Kasumi-1 (cell line): ENCODE measurements at places on chromosomes 4 and X.

DNA sequence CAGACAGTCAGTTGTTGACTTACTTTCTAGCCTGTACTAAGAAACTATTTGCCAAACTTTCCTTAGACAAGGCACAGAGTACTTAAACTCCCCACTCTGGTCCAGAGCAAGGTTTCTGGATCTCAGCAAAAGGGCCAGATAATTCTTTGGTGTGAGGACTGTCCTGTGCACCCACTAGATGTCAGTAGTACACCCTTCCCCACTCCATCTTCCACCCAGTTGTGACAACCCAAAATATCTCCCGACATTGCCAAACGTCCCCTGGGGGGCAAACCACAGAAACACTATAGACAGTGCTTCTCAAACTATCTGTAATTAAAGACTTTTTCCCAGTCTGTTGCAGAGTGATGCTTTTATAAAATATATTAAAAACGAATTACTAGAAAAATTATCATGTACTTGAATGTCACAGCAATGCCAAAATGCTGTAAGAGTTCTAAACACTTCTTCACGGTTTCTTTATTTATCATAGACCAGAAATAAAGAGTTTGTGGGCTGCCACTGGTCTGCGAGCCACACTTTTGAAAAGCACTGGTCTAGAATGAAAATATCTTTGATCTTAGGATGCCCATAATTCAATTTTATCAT is 203.5 kb downstream of the PRDM5 start:
- peak; percentile 63 for DNase-seq

- DNase-seq, result no peak
These were observed 25.8 kb downstream of the OTUD4 start for GRCh38 chr4:145154573-145154972.

GRCh38 chr4:6641971-6642320 is 1.5 kb downstream of the MRFAP1 start:
- no peak for DNase-seq

DNA sequence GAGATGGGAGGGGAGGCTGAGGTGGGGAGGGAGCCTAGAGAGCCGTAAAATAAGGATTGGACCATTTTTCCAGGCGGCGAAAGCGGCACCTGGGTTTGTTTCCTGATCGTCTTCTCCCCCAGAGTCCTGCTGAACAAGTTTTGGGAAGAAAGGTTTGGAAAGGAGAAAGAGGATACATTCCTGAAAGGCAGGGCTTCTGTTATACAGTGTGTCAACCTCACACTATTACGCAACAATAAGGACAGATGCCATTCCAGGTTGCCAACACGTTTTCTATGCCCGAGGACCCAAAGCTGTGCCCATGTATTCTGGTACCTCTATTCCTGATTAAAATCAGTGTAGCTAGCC is 658 bp downstream of the SCOC start:
- DNase-seq, result no peak

- DNase-seq, result no peak
These were observed 7.2 kb upstream of the LNX1 start for GRCh38 chr4:53598483-53598882.

GRCh38 chr4:185911556-185912064 is 99.6 kb upstream of the SORBS2 start:
- DNase-seq, result no peak

DNA sequence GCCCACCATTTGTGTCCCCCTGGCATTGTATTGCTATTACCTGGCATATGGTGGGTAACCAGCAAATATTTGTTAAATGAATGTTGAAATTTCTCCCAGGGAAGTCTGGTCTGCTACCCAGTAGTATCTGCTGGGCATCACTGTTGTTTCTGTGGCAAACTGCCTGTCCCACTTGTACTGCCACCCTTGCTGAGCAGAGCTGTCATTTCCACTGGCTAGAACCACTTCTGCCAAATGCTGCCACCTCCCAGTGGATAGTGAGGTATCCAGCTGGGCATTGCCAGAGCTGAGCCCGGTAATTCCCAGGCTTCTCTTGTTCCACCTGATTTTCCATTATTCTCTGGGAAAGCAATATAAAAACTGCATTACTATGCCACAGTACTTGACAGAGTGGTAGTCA is 186.7 kb upstream of the NOCT start:
- DNase-seq, result no peak

DNA sequence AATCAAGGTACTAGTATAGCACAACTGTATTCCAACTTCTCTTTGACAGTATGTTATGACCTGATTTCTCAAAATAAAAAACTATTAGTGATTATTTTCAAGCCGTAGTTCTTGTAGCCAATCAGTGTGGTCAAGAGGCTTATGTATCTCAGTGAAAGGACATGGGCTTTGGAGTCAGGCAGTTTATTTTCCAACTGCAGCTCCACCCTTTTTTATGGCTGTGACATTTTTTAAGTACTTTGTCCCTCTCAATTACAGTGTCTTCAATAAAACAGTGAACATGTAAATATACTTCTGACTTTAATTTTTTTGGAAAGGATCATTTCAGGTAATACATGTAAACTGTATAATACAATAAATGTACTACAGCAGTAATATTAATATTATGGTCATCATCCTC is 30.0 kb downstream of the HTN1 start:
- no peak for DNase-seq

GRCh38 chr4:84803720-84804119 is 162.8 kb downstream of the WDFY3 start:
- no peak for DNase-seq

- no peak for DNase-seq
These were observed 140.5 kb downstream of the GRIA3 start for GRCh38 chrX:123324625-123325024.

- DNase-seq, result no peak
These were observed 107.7 kb downstream of the FRMPD4 start for GRCh38 chrX:12245650-12246645.

DNA sequence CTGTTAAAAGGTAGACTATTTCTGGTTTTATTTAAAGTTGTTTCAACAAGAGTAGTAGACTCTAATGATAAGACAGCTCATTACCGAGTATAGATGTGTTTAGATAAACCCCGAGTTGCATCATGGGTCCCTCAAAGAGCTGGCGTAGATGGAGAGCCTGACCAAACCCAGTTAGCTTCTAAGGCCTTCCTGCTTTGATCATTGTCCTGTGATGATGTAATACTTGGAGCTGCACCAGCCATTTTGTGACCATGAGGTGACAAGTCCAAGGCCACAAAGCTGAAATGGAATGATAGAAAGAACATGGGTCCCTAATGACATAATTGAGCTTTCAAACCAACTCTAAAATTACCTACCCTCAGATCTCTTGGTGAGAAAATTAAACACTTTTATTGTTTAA is 66.6 kb upstream of the TAB3 start:
- no peak for DNase-seq

- no peak for DNase-seq
These were observed 162.5 kb upstream of the RASGEF1B start for GRCh38 chr4:81634165-81634564.

GRCh38 chr4:81724925-81725329 is 253.2 kb upstream of the RASGEF1B start:
- peak; percentile 19 for DNase-seq

- DNase-seq, result peak; percentile 80
These were observed 72.1 kb upstream of the ETNPPL start for GRCh38 chr4:108834835-108835384.

- DNase-seq, result no peak
These were observed 175.4 kb upstream of the VEGFC start for GRCh38 chr4:176968094-176968493.

GRCh38 chrX:7574325-7574724 is 268.6 kb upstream of the VCX start:
- peak; percentile 0 for DNase-seq

DNA sequence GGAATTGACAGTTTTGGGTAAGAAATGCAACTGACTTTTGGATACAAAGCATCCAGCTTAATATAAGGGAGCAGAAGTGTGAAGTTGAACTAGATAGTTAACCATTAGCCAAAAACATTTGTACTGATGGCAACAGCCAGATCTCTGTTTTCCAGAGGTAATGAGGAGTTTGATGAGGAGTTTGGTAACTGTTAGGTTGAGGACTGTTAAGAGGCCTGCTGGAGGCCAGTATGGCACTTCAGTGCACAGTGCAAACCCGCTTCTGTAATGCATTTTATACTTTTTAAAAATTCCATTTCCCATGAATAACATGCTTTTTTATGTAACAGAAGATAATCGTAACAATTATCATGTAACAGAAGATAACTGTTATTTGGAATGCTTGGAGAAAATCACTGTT is 30.0 kb downstream of the CDKL5 start:
- no peak for DNase-seq

DNA sequence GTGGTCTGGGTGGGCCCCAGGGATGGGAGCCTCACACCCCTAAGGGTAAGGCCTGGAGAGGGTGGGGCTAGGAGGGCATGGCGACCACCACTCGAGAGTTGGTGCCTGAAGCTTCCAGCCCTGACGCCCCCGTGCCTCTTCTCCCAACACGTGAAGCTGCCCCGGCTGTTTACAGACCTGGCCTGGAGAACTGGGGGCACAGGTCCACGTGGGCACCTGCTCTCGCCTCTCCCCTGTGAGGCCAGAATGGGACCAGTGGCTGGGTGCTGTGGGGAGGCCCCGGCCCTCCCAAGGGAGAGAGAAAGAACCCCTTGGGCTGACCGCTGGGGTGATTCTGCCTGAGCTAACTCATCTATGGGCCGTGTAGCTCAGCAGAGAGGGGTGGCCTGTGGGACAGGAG is 15.5 kb downstream of the NAT8L start:
- DNase-seq, result no peak

GRCh38 chr4:123283371-123283895 is 113.2 kb upstream of the SPRY1 start:
- DNase-seq, result no peak

GRCh38 chr4:17599826-17600225 is 14.6 kb upstream of the MED28 start:
- no peak for DNase-seq
